ENCODE measurements at places on chromosomes 2 and 18.

DNA sequence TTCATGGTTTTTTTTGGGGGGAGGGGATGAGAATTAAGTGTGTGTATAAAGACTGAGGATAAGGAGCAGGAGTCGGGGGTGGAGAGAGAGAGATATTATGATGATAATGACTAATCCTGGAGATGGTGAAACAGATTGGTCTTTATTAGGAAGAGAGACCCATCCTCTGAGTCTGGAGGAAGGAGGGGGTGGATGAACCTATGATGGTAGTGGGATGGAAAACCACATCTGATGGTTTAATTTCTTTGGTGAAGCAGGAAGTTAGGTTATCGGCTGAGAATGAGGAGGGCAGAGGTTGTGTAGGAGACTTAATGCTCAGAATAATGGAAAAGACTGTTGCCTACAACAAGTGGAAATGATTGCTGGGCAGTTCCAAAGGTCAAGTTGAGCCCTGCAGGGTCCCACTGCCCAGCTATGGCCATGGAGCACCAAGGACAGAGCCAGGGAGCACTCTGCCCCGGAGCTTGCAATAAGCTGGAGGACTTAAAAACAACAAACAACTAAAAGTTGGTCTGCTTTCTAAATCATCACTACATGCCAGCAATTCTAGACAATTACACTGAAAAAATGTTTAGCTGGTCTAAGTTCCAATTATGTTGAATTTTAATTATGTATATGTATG is 7.9 kb downstream of the SLC16A14 start:
- DNase-seq = no peak

GRCh38 chr2:70668432-70668831 is 99.6 kb downstream of the ADD2 start:
- DNase-seq = no peak

DNA sequence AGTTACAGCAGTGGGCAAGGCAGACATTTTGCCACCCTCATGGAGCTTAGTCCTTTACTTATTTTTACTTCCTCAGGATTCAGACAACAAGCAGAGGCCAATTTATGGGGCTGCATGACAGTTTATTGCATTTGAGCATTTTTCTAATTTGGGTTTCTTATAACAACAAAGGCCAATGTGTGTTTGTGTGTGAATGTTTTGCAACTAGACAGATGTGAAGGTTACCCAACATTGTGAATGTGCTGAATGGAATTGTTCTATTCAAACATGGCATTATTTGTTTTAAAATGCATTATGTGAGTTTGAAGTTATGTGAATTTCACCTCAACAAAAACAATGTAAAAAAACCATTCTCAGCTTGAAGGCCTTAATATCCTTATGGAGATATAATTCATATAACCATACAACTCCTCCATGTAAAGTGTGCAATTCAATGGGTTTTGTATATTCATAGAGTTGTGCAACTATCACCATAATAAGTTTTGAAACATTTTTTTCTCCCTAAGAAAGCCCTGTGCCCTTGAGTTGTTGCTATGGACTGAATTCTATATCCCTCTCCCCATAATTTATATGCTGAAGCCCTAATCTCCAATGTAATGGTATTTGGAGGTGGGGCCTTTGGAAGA is 57.3 kb downstream of the CCDC195 start:
- no peak for DNase-seq

DNA sequence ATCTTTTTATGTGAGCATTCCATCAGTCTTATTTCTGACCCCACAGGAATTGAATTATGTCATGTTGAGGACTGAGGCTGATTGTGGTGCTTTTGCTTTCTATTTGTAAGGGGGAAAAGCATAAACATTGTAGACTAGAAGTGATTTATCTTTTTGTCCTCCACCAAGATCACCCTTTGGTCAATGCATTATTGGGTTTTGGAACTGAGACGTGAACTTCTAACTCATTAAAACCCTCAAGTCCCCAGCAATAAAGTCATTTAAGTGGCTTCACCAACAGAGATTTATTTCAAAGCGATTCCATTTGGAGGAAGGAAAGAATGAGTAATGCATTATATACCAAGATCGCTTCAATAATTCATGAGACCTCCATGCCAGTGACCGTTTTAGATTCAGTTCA is 75.5 kb upstream of the TXNDC2 start:
- no peak for DNase-seq

DNA sequence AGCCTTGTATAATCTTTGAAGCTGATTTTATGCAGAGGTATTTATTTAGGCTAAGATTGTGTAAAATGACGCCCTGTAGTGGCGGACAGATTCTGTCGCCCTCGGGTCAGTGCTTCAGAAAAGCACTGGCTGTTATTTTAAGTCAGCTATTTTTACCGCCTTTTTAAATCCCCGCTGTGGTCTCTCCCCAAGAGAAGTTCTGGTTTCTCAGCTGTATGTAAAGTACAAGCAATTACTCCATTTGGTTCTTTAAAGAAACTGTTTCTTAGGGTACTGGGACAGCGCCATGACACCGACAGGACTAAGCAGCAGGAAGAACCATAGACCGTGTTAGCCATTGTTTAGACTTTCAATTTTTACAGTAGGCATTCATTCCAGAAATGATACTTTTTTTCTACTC is 65.0 kb downstream of the UGGT1 start:
- DNase-seq = no peak

- no peak for DNase-seq
These were observed 360.6 kb upstream of the TNP1 start for GRCh38 chr2:217220228-217221013.

- no peak for DNase-seq
These were observed 53.6 kb downstream of the SRD5A2 start for GRCh38 chr2:31526946-31527732.

GRCh38 chr2:8518979-8519668 is 162.7 kb upstream of the ID2 start:
- DNase-seq = no peak

- DNase-seq = no peak
These were observed 180.8 kb downstream of the KLHL29 start for GRCh38 chr2:23565814-23566213.

DNA sequence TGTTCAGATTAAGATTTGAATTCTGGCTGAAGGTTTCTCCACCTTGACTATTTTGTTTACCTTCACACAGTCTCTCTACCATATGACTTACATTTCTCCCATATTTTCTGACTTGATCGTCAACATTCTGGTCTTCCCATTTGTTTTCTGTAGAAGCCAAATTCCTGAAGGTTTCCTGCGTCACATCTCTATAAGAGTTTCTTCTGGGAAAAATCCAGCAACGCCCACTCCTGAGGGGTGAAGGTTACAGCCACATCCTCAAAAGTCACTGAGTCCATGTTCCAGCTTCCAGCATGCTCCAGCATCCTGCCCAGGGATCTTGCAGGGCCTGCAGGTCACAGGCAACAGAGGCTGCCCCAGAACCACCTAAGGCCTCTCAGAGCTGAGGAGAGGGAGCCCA is 47.5 kb downstream of the NBEAL1 start:
- DNase-seq = no peak

GRCh38 chr2:14445670-14446069 is 186.8 kb upstream of the LRATD1 start:
- no peak for DNase-seq

DNA sequence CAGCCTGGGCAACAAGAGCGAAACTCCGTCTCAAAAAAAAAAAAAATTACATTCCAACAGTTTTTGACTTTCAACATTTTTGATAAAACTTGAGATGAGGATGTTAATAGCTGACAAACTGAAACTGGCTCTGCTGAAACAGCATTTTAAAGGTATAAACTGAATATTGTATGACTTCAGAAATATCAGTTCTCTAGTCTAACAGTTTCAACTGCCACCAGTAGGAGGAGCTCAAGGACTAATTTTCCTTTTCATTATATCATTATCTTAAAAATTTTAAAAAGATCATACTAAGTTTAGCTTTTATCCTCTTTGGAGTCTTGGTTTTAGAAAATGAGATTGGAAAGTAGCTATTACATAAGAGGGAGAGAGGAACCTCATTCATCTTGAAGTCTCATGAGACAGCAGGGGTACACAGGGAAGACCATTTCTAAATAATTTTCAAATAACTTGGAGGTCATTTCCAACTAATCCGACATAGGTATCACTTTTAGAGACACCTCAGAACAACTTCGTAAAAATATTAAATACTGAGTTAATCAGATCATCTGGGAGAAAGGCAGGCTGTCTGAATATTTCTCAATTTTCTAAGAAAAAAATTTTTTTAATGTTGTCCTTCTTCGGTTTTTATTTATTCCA is 37.6 kb upstream of the MCM6 start:
- no peak for DNase-seq

GRCh38 chr2:44246840-44247369 is 28.4 kb upstream of the SLC3A1 start:
- DNase-seq = peak; percentile 68

DNA sequence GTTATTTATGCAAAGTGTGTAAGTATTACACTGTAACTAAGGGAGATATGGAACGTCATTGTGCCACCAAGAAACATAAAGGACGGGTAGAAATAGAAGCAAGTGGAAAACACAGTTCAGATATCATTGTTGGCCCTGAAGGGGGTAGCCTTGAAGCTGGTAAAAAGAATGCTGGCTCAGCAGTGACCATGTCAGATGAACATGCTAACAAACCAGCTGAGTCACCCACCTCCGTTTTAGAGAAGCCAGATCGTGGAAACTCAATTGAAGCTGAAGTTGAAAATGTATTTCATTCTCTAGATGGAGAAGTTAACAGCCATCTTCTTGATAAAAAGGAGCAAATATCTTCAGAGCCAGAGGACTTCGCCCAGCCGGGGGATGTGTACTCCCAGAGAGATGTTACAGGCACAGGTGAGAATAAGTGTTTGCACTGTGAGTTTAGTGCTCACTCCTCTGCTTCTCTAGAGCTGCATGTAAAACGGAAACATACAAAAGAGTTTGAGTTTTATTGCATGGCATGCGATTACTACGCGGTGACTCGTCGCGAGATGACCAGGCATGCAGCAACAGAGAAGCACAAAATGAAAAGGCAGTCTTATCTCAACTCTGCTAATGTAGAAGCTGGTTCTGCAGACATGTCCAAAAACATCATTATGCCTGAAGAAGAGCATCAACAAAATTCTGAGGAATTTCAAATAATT is 36.1 kb downstream of the ZNF407 start:
- no peak for DNase-seq

DNA sequence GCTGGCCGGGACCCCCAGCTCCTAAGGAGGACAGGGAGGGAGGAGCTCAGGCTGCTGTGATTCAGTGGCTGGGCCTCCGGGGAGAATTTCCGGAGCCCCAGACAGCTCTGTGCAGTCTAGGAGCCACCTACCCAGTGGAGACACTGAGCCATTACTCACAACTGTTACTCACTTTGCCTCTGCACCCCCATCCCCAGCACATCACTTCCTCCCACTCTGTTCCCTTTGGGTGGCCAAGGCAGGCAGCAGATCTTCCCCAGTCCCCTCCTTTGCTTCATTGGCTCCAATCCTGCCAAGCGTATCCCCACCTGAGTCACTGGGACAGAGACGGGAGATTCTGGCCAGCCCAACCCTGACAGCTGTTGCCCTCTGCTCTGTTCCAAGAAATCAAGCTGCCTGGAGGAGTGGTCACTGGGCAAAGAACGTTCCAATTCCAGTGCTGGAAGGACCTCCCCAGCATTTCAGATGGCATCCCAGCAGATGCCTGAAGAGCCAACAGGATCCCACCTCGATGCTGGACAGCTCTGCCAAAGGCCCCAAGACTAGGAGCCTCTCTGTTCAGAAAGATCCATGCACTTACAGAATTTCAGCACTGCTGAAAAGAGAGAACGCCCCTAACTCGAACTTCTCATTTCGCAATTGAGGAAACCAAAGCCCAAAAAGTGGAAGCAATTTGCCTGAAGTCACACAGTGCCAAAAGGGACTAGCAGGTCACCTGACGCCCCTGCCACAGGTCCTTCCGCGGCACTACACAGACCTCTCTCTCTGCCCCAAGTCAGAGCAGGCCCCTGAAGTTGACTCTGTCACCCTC is 68.3 kb downstream of the TNS1 start:
- no peak for DNase-seq

GRCh38 chr2:86426271-86426670 is 14.9 kb upstream of the KDM3A start:
- no peak for DNase-seq

- DNase-seq = no peak
These were observed 127.3 kb downstream of the BCL2 start for GRCh38 chr18:63192126-63192884.

GRCh38 chr2:201413143-201413542 is 38.1 kb downstream of the TRAK2 start:
- no peak for DNase-seq

DNA sequence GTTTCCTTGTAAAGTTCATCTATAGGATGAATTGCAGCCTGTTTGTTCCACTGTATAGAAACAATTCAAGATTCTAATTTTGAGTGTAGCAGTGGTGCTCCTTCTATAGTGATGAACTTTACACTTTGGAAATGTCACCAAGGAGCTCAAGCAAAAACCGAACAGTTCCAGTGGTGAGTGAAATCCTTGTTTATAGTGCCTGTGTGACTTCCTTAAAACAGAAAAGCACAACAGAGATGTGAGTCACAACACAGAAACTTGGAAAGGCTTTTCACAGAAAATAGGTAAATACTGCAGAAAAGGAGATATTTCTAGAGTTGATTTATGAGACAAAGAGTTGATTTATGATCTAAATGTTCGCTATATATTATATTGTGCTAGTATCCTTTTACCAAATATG is 482.0 kb downstream of the PTPRM start:
- no peak for DNase-seq

- DNase-seq = no peak
These were observed 52.7 kb upstream of the CALCRL start for GRCh38 chr2:187500585-187501359.

DNA sequence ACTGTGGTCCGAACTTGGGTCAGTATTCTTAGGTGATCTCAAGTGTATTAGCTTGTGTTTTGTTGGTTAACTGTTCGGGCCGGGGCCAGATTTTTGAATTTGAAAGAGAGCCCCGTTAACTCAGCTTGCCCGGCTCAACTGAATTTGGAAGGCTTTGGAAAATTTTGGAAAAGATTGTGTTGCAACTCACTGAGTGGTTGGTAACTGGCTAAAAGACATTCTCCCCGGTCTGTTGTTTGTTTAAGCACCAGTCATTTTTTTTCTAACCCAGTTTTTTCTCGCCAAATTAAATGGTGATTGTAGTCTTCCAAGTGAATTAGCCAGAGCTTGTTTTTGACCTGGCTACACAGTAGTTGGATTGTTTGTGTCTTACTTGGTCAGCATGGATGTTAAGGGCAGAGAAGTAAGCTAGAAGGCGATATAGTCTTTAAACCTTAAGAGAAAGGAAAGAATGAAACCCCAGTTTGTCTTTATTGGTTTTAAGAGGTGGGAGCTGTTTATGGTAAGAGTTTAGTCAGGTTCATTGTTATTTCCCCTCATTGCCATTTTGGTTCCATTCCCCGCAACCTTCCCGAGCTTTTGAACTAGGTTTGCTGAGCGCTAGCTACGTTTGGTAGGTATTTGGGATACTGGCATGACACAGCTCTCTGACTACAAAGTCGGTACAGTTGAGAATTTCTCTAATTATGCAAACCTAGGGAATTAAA is 2.4 kb downstream of the MAP4K4 start:
- no peak for DNase-seq

DNA sequence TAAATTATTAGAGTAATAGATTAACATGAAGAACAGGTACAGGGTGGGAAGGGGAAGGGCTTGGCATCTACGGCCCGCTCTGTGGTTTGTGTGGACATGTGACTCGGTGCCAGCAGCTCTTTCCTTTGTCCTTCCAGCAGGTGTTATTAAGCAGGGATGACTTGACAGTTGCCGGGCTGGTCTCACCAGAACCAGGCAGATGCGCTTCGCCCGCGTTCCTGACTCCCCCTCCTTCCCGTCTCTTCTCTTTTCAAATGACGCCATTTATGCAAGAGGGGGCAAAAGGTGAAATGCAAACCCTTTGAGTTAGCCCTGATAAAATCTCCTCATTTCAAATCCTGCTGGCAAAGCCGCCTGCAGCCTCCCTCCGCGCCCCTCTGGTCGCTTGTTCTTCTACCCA is 38.9 kb upstream of the MGAT4A start:
- DNase-seq = no peak
